ENCODE measurements at places on chromosomes 3 and 15.

DNA sequence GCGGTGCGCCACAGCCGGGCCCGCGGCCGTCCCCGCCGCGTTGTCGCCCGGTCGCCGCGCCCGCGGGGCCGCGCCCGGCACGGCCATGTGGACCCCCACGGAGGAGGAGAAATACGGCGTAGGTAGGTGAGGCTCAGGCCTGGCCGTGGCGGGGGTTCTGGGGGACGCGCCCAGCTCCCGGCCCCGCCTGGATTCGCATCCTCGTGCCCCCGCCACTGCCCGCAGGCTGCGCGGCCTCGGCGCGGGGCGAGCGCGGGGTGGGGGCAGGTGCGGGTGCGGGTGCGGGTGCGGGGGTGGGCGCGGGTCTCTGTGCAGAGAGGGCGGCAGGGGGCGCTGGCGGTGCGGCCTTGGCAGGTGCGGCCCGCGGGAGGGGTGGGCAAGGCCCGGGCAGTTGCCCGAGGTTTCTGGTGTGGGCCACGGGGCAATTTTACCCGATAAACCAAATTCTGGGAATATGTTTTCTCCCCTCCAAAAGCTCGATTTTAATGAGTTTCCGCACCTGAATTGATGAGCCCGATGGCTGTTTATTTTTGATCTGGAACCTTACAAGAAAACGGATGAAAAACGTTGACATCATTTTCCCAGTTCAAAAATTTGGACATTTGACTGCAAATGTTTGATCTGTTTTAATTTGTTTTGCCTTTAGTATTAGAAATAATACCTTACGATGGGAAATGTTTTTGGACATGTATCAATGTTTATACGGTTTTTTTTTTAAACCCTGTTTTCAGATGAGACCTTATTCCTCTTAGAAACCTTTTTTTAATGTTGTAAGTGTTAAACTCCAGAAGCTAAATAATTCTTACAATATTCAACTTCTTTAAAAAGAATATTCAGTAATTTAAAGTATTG is 678 bp downstream of the DOCK3 start:
- DNase-seq: peak; percentile 65

DNA sequence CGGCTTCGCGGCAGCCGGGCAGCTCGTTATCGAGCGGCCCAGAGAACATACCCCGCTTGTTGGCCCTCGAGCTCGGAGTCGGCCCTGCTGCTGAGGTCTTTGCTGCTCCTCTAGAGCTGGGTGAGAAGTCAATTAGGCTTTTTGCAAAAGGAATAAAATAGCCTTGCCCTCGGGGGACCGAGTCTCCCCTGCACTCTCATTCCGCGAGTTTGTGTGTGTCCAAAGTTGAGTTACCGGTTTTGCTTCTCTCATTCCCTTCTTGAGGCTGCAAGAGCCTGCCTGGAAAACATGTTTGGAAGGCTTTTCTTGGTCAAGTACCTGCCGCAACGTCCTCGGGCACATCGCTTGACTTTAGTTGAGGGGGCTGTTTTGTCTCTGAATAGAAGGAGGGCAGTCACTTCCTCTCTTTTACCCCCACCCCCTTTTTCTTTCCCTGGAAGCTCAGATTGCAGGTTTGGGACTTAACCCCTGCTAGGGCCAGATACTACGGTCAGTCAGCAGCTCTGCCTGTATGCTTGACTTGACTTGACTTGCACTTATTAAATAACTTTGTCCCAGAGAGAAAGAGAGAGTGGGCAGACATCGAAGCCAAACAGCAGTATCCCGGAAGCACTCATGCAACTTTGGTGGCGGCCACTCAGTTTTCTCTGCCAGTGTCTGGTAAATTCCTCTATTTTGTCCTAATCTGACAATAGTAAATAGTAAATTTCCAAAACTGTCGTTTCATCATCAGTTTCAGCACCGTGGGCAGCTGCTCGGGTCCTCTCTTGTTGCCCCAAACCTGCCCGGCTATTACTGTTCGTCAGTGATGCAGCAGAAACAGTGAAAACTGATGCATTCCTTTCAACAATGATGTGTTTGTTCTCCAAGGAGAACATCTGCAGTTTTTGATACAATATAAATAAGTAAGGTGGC is 609 bp downstream of the RNF13 start:
- DNase-seq: no peak

- no peak for DNase-seq
Measured at GRCh38 chr3:126510308-126510910, 7.2 kb downstream of the UROC1 start.

DNA sequence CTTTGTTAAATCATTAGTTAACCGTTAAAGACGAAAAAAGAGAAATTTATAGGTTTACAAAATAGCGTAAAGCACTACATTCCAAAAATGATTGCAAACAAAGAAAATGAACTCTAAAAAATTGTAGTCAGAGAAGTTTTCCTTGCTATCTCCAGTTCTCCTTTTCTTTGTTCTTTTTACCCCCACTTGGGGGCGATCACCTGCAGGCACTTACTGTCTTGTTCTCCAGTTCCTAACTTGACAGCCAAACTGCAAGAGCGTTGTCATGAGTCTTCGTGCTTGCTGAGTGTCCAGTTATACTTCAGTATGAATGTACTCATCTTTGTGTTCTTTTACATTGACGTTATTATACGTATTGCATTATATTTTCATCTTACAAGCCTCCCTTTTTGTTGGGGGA is 54.5 kb downstream of the CHD2 start:
- no peak for DNase-seq

DNA sequence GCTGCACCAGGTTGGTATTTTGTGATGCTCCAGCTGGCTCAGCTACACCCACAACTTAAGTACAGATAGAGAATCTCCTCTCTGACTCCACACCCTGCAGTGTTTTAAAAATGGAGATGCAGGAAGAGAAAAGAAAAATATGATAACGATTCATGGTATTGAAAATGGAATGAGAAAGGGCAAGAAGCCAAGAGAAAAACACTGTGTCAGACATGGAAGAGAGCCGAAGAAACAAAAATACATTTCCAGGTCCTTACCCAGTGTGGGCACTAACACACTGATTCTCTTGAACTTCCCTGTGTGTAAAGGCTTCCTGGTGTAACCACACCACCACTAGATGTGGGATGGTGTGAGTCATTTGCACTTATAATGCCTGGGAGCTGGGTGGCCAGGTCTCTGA is 93.1 kb downstream of the GMPS start:
- DNase-seq: no peak

DNA sequence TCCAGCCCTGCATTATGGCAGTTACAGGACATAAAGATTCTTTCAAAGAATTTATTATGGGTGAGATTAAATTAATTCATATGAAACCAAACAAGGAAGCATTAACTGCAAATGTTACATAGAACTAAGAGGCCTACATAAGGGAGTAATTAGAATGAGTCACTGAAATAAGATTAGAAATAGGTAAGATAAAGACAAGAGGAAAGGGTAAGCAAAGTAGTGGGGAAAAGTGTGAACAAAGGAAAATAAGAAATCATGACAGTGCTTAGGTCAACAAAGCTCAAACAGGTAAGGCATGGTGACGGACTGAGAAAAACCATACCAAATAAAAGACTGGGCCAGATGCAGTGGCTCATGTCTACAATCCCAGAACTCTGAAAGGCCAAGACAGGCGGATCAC is 74.3 kb downstream of the SETD2 start:
- DNase-seq: no peak

DNA sequence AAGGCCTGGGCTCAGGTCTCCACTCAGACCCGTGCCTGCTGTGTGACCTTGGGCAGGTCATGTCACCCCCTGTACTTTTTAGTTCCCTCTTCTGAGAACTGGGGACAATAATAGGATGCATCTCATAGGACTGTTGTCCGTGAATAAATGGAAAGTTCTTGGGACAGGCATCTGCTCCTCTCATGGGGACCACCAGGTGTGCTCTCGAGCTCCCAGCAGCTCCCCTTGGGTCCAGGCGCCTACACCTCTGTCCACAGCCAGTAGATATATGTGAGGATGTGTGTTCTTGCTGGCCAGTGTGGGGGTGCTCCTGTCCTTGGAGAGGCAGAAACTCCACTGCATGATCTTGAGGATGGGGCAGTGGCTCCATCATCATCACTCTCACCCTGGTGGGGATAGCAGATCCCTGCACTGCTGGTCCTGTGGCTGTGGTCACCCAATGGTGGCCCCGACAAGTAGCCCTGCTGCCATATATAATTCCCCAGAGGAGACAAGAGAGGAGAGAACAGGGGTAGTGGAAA is 257.6 kb upstream of the TLE3 start:
- DNase-seq: no peak

GRCh38 chr3:168248383-168249204 is 152.9 kb upstream of the GOLIM4 start:
- no peak for DNase-seq

DNA sequence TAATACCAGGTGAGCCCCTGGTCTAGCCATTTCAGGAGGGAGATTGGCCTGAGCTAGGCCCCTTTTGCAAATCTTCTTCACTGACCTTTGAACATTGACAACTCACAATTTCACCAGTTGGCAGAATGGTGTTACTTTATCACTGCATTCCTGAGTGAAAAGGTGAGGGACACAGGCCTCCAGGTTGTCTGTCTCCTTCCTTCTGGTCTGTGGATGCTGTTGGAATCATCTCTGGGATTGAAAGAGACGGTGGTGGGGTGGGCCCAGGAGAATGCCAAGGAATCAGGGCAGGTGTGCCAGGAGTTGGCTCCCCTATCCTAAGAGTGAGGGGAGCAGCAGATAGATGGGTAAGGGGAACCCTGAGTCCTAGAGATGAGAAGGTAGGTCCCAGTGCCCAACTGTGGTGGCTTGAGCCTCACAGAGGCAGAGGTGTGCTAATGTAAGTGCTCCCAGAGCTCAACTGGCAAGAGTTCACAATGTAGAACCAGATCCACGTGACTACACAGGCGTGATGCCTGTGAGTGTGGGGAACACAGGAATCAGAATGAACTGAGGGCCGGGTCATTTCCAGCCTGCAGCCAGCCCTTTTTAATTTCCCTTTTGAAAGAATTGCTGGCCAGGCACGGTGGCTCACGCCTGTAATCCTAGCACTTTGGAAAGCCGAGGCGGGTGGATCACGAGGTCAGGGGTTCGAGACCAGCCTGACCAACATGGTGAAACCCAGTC is 11.2 kb downstream of the C3orf62 start:
- DNase-seq: no peak

DNA sequence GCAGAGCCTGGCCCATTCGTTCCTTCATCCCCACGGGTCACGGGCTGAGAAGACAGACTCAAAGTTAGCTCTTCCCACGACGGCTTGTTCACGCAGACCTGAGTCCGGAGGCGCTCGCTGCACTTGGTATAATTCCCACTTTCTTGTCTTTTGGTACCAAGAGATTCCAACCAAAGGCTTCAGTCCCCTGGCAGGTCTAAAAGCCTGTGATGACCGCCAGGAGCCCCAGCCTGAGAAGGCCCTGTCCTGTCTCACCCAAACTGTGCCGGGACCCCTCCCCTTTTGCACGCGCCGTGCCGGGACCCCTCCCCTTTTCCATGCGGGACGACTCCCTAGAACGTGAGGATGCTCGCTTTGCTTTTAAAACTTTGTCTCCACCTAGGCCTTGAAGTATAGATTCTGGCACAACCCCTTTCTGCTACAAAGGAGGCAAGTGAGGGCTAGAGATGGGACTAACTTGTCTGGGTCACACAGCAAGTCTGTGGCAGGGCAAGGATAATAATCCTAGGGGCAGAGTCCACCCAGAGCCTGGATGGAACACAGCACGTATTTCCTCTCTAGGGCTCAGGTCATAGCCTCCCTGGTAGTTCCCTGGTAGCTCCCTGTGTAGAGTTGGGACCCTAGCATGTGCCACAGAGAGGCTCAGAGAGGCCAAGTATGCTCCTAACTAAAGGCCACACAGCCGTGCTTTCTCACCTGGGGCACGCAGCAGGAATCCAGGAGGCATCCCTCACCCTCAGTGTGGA is 211.3 kb downstream of the XXYLT1 start:
- DNase-seq: no peak

GRCh38 chr3:80263260-80263659 is 495.5 kb upstream of the ROBO1 start:
- no peak for DNase-seq

- no peak for DNase-seq
Measured at GRCh38 chr3:18376682-18377081, 48.5 kb downstream of the SATB1 start.

GRCh38 chr15:52362497-52362896 is 66.9 kb upstream of the MYO5C start:
- DNase-seq: no peak

DNA sequence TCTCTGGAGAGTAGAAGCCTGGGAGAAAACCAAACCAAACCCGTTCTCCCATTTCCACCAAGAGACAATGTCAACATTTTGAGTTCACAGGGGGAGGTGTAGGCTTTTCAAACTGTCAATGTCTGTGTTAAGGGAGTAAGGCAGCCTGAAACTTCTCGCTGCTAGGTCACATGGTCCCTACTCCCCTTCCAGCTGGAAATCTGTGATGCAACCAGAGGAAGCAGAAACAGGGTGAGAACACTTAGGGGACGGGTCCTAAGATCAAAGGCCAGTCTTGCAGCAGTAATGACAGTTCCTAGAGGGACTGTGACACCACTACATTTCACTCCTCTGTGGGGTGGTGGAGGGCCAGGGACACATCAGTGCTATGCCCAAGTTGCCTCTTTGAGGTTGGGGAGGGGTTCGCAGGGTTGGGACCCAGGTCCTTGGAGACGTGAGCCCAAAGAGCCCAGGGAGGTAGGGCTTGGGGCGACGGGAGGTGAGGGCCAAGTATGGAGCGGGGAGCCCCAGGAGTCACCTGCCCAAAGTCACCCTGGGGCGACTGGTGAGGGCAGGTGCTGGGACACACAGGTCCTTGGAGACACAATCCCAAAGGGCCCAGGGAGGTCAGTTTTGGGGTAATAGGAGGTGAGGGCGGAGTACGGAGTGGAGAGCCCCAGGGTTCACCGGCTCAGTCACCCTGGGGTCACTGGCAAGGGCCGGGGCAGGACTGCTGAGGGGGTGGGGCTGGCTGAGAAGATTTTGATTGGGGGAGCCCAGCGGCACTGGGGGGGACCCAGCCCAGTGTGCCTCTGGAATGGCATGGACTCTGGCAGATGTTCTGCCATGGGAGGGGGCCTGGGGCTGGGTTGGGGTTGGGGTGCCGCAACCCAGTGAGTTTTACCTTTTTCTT is 582 bp downstream of the GOLGA6L2 start:
- DNase-seq: no peak

DNA sequence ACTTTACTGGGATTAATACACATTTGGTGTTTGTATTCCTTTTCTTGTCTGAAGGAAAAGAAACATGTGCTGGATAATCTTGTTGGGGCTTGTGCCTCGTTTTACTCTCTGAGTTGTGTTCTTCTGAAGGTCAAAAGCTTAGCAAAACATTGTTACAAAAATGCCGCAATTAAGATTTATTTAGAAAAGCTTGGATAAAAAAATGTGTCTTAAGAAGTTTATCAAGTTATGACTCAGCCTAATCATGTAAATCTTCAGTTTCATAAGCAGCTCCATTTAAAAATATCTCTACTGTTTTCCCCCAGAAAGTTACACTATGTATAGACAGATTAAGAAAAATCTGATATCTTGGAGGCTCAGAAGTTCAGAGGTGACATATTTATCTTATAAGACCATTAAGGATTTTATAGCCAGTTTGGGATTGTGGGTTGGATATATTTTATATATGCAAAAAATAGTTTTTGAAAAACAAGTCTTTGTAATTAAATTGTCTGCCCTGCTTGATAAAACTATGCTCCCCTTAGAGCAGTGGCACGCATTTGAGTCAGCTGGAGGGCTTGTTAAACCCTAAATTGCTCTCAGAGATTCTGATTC is 56.5 kb downstream of the CLDN11 start:
- no peak for DNase-seq

- DNase-seq: no peak
Measured at GRCh38 chr15:70286113-70286806, 188.5 kb upstream of the TLE3 start.
